Vein endothelial cell (primary cell): ENCODE measurements at places on chromosomes 4 and X. TPM values are rescaled to one million over a fixed set of nuclear protein-coding genes. Genes with fewer than 3 reads are reported as not detected.

The PPARGC1A gene
- under 0.01 TPM in 1 of 2 replicates, not detected in the other for total RNA-seq

The UBA6 gene
- 104 and 222 TPM in 2 replicates for total RNA-seq

The EFHC2 gene
- total RNA-seq: not detected in 2 replicates

The ZNF732 gene
- 0.65 and 1.7 TPM in 2 replicates for total RNA-seq

The ALG13 gene
- 46.5 and 51.3 TPM in 2 replicates for total RNA-seq

The TXLNG gene
- total RNA-seq: 5.6 and 6.5 TPM in 2 replicates

The CLCN4 gene
- 14.0 and 15.3 TPM in 2 replicates for total RNA-seq

The ABLIM2 gene
- total RNA-seq: 1.3 and 1.5 TPM in 2 replicates

The CPXCR1 gene
- total RNA-seq: not detected in 2 replicates

The NCAPG gene
- 17.6 and 39.1 TPM in 2 replicates for total RNA-seq

The HMGB2 gene
- total RNA-seq: 44.1 and 67.3 TPM in 2 replicates
